ENCODE measurements at places on chromosomes 12 and 14.

DNA sequence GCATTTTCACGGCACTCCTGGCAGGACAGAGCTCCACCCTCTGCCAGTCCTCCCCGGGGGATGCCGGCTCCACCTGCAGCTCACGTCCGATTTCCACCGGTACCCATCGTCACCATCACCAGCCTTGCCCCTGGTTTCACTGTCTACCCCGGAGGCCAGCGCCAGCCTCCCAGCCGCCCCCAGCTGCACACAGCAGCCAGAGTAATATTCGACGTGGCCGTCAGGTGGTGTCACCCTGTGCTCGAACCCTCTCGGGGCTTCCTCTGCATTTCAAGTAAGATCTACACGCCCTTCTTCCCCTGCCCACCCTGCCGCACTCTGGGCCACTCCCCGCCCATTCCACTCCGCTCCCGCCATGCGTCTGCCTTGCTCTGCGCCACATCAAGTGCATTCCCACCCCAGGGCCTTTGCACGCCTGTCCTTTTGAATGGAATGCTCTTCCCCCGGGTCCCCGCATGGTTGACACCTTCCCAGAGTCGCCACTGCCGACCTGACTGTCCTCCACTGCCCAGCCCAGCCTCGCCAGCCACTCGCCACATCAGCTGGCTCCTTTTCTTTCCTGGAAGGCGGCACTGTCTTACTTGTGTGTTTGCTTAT is 80.3 kb downstream of the ADGRD1 start:
- no peak for DNase-seq

DNA sequence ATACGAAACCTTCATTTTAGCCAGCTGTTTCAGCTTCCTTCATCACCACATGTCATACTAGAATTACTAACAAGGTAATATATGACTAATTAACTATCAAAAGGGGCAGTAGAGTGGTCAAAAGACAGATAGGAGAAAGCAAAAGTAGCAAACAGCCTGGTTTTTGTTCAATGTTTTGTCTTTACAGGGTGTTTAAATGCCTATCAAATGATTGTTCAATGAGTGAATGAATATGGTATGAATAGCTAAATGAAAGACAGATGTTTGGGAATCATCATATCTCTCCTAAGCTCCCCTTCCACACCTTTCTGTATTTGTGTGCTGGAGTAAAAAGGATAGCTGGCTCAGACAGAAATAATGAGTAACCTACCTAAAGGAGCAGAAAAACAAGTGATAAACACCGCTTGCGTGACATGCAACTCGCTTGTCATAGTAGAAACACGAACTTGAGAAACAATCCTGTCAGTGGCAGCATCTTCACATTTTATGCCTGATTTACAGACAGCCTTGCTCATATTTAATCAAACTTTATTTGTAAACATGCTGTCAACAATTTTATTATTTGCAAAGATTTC is 34.2 kb downstream of the ABCC9 start:
- no peak for DNase-seq

- no peak for DNase-seq
These were observed 14.4 kb downstream of the CD9 start for GRCh38 chr12:6214633-6215032.

GRCh38 chr12:86724716-86725115 is 468.5 kb upstream of the MGAT4C start:
- DNase-seq: peak; percentile 63

- no peak for DNase-seq
These were observed 36.1 kb upstream of the CCDC88C start for GRCh38 chr14:91453744-91454143.

GRCh38 chr12:115897729-115898128 is 379.8 kb downstream of the MED13L start:
- no peak for DNase-seq

- no peak for DNase-seq
These were observed 4.4 kb upstream of the DCP1B start for GRCh38 chr12:2008677-2009076.

DNA sequence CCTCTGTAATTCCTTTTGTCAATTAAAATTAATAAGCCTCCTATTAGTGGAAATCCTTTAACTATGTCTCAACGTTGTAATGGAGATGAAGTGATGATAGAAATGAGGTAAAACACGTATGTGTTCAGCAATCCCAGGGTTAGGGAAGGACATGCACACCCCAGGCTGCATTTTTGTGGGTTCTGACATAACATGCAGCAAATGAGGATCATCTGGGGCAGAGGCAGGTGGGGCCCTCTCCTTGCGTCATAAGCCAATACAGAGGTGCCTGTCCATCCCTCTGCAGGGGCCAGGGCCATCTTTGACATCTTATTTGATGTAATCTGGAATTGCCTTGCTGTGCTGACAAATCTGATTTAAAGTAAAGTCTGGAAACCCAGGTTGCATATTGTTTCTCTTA is 73.2 kb downstream of the MYRFL start:
- DNase-seq: peak; percentile 80

DNA sequence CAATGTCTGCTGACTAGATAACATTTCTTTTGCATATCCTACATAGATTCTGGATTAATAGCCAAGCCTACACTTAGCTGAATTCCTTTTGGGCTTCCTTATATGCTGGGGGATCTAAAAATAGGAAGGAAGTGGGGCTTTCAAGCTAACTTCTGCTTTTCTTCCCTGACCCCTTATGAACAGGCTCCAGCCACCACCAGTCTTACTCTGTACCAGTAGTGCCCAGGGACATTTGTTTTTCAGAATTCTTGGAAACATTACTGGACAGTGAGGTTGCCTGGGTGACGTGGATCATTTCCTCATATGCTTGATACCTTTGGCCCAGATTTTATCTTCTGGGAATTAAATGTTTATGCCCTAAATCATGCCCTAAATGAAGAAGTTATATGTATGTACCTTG is 55.9 kb upstream of the SRRM4 start:
- DNase-seq: no peak

DNA sequence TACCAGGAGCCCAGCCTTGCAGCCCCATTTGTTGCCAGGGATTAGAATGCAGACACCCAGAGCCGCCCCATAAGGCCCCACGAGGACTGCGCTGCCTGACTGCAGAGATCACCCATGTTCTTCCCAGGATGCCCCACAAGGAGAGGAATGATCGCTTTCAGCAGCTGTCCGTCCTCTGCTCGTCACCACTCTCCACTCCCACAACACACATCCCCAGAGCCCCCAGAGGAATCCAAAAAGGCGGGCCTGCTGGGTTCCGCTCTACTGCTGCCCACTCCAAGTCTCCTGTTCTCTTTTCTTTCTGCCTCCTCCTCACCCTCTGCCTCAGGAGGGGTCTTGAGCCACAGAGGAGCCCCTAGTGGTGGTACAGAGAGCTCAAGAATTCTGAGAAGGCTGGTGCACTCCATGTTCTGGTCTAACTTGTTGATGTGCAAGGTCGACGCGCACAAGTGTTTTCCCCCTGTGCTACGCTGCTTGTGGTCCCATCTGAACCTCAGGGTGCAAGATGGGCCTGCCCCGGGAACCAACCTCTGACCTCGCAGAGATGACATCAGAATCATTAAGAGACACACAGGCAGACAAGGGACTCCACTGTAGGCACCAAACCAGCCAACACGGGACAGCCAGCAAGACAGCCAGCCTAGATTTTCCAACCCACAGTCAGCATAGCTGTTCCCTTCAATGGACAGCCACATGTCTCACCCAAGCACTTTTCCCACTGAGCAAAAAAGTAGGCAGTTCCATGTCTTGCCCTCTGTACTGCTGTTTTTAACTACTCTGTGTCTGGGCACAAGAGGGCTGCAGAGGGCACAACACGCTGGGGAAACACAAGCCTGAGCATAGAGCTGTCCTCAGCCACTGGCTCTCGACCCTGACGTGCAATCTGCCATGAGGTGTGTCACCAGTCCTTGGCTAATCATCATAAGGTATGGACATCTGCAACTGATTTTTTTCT is 29.9 kb downstream of the PXN start:
- no peak for DNase-seq

DNA sequence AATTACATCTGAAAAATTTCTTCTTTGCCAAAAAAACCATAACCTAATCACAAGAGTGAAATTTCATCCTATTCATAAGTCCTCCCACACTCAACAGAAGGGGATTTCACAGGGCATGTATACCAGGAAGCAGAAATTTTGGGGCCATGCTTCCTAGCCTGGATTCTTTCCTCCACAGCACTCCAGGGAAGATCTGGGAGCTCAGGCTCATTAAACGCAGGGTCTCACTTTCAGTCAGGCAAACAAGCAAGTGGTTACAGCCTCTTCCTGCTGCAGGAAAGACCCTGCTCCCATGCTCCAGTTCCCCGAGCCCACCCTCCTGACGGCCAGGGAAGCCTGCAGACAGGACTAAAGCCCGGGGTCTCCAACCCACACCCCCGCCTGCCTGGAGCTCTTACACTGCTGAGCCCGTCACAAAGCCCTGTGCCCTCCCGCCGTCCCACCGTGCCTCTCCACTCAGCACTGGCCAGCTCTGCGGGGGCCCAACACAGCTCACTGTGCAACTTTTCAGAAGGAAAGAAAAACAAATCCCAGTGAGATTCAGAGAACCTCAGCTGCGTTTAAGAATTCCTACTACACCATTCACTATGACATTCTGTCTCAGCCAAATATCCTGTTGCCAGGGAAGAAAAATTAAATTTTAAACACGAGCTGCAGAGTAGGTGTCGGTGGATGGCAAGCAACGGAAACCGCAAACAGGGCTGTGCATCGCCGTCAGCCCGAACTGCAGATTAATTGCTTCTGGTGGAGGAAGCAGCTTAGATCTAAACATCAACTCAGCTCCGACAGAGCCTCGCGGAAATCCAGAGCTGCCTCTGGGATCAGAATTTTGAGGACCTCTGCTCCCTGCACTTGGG is 106.7 kb upstream of the SFSWAP start:
- DNase-seq: no peak

DNA sequence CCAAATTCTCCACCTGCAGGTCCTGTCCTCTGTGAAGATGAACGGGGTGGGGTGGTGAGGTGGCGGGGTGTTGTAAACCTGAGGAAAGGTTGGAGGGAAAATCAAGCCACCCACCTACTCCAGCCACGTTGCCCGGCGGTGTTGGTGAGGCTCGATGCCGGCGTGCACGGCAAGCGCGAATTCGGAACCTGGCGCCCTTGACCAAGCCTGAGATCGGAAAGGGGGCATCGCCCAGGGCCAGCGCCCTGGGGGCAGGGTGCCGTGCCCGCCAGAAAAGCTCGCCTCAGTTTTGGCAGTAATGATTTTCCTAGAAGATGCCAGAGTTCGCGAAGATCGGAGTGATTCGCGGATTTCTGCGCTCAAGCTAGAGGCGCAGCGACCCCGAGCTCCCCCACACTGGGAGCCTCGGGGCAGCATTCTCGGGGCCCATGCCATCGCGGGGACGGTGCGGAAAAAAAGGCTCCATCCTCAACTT is 817 bp downstream of the STXBP6 start:
- DNase-seq: no peak

DNA sequence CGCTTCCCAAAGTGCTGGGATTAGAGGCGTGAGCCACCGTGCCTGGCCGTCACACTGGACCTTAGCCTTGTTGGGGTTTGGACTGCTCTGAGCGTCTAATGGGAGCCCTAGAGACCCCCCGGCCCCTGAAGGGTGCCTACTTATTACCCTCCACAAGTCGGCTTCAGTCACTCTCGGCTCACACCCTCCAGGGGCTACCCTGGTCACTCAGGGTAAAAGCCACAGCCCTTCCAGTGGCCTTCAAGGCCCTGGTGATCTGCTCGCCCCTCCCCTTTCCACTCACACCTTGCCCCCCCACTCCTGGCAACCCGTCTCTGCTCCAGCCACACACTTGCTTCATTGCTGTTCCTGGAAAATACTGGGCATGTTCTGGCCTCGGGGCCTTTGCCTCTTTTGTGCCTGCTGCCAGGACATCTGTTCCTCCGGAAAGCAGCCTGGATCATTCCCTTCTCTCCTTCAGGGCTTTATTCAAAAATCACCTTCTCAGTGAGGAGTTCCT is 3.6 kb upstream of the MORN3 start:
- DNase-seq: no peak

DNA sequence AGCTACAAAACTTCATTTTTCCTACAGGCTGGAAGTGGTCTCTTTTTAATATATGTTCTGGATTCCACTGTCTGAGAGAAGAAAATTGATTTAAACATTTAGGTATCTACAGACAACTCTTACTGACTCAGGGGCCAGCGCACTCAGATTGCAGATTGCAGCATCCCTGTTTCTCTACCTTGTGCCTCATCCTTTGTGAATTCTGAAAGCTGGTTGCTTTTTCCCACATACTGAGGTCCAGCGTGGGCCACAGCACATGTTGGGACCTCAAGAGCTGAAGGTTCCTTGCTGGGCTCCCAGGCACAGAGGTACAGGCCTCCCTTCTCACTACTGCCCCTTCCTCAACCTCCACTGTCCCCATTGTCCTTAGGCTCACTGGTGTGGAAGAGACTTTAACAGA is 101.7 kb upstream of the CCDC175 start:
- no peak for DNase-seq

- DNase-seq: peak; percentile 31
These were observed 386.7 kb upstream of the NOVA1 start for GRCh38 chr14:26984311-26985177.

DNA sequence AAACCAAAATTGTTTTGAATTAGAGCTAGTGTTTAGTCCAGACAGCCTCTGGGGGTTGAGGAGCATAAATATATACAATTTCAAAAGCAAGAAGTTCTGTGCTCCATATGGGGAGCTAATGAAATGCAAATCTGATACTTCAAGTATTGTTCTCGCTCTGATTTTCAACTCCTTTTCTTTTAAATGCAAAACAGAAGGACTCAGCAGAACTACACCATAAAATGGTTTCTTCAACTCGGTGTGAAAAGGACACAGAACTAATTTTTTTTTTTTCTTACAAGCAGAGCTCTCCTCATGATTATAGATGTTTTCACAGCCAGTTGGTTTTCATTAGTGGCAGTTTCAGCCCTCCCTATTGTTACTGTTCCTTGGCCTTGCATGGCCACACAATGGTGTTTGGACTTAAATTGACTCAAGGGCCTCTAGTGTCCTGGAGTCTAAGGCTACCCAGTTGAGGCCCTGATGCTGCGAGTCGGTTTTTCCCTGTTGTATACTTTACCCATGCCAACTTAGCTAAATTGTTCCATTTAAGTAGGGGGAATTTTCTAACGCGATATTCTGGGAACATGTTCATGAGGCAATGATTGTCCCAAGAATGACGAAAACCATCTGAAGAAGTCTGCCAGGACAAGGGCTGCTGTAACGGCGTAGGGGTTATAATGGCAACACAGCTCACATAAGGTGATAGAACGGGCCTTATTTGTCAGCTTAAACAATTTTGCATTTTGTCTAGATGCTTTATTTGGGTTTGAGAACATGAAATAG is 120.3 kb downstream of the GPR135 start:
- DNase-seq: no peak

GRCh38 chr12:52038447-52038846 is 12.8 kb upstream of the NR4A1 start:
- no peak for DNase-seq
